ENCODE measurements at places on chromosomes 1 and 21.

GRCh38 chr1:159532922-159533321 is 2.9 kb downstream of the OR10J5 start:
- no peak for DNase-seq

- peak; percentile 52 for DNase-seq
Measured at GRCh38 chr1:56180520-56181190, 398.7 kb downstream of the PLPP3 start.

DNA sequence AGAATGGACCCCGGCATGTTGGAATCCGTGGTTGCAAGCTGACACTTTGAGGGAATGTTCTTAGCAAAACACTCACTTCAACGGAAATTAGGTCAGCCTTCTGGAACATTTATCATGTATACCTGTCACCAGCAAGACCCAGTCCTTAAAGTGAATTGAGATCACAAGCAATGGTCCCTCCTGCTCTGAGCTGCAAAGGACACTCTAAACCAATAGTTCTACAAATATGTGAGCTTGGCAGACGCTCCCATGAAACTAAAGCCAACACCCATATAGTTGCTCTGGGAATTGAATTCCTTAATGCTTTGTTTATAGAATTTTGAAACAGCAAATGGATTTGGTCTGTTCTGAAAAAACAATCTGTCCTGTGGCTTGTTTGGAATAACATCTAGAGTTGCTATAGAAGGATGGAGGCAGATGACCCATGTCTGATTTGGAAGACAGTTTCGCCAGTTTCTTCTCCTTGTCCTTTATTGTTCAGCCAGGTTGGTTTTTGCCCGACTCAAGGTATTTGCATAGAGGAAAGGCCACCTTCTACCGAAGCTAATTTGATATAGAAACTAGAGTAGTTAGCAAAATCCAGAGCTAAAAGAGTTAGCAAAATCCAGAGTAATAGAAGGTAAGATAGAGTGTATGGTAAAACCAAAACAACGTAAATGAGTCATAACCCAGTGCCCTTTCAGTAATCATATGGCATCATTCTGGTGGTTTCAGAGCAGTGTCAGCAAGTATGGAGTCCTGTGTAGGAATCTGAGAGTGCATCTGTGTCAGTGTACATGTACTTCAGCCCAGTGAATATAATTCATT is 236.2 kb downstream of the NFIA start:
- peak; percentile 92 for DNase-seq

- no peak for DNase-seq
Measured at GRCh38 chr21:38291874-38292273, 35.1 kb downstream of the KCNJ15 start.

DNA sequence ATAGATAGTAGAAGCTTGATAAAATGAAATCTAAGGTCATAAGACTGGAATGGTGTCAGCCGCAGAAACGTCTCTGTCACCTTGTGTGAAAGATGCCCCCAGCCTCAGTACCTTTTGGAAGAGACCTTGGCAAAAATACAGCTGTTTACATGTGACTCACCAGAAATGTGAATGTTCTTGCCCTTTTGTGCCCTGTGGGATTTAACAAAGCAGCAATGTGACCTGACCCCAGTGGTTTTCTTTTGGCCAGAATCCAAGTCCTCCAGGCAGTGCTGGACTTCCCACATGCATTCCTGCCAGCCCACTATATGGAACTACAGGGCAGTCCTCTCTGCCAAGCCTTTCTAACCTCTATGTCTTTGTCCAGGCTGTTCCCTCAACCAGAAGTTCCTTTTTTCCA is 27.2 kb upstream of the LRRC8C start:
- peak; percentile 52 for DNase-seq

- peak; percentile 85 for DNase-seq
Measured at GRCh38 chr21:35138665-35139381, 89.7 kb upstream of the RUNX1 start.
